ENCODE measurements at places on chromosomes 2 and 18.
A peak's percentile ranks its signal among the peaks of the same experiment; 100 is the strongest.

DNA sequence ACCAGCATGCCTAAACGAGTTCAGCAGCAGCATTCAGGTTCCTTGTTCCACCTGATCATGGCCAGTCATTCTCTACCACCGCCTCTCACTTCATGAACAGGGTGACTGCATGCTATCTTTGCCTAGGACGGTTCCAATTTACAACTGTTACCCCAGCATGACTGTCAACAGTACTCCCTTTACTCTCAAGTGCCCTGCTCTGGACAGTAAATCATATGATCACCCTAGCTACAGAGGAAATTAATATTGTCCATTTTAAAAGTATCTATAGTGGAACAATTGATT, 25.7 kb downstream of the MGAT4A start:
- no peak for DNase-seq

DNA sequence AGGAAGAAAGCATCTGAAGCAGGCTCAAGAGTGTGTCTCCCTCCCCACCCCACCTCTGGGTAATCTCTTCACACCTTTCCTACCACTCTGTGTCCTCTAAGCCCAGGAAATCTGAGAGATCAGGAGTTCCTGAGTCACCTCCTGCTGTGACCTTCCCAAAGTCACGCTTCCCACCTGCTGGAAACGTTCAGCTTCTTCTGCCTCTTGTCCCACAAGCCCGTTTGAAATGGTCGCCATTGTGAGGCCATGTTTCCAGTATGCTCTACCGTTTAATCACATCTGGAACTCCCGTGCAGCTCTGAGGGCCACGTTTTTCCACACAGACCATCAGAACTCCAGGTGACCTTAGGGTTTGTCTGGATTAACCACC, 25.9 kb downstream of the GREB1 start:
- no peak for DNase-seq

DNA sequence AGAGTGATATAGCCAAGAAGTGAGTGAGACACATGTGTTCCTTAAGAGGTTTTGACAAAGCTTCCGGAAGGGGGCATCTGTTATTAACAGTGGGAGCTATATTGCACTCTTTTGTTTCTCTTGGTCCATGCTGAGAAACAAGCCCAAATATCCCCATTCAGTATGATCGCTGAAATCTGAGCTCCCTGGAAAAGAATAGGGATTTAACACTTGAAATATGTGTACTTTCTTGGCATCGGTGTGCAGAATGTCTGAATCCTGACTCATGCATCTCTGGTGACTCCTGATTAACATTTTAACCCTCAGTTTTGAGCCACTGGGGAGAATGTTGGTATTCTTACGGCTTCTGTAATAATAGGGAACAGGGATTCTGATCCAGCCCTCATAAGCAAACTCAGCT, 448.1 kb downstream of the TSN start:
- peak; percentile 64 for DNase-seq

GRCh38 chr2:149585166-149585885, 2.2 kb downstream of the MMADHC start:
- DNase-seq, result no peak

GRCh38 chr2:64745562-64745961, 91.8 kb upstream of the SERTAD2 start:
- no peak for DNase-seq

- no peak for DNase-seq
Measured at GRCh38 chr2:96102596-96103186, 13.7 kb downstream of the ADRA2B start.

- no peak for DNase-seq
Measured at GRCh38 chr2:172672114-172672513, 63.5 kb upstream of the RAPGEF4 start.

- DNase-seq, result no peak
Measured at GRCh38 chr2:161839926-161840325, 215.7 kb downstream of the SLC4A10 start.

DNA sequence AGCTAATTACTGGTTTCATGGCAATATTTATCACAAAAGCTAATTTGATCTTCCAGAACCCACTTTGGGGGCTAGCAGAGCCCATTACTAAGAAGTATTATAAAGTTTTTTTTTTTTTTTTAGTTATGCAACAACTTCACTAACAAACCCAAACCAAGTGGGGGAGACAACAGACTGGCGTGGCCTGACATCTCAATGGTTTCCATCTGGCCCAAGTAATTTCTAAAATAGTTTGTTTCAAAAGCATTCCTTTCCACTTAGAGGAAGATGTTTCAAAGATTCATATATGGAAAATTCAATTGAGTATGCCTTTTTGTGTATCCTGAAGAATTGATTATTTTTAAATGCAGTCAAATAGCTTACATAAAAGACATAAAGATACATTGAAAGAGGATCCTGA, 367.1 kb downstream of the HRH4 start:
- DNase-seq, result no peak

DNA sequence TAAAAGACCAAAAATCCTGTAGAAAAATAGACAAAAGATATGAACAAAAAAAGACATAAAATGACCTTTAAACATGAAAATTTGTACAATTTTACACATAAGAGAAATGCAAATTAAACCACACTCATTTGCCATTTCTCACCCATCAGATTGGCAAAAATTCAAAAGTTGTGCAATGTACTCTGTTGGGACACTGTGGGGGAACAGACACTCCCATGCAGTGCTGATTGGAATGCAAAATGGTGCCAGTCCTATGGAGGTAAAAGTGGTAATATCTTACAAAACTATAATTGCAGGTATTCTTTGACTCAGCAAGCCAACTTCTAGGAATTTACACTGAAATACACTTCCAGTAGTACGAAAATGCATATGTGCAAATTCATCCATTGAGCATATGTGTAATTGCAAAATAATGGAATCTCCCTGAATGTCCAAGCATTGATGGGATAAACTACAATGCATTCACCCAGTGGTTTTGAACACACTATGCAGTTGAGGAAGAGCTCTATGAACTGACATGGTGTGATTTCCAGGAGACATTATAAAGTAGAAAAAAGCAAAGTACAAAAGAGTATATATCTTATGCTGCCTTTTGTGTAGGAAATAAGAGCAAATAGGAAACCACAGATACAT, 201.8 kb upstream of the ZNF521 start:
- no peak for DNase-seq

DNA sequence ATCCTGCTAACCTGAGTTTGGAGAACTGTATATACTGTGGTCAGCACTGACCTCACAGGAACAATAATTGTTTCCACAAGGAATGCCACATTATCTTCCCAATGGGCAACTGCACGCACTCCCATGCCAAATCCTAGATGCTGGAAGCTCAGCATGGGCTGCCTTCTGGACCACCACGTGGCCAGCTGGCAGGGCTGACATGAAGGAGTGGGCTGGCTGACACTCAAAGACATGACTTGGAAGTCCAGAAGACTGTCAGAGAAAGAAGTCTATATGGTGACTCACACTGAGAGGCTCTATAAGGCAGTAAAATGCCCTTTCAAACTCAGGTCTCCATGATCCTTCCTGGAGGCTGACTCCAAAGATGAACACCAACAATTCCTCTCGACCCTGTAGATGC, 98.4 kb upstream of the RNF152 start:
- DNase-seq, result peak; percentile 93

DNA sequence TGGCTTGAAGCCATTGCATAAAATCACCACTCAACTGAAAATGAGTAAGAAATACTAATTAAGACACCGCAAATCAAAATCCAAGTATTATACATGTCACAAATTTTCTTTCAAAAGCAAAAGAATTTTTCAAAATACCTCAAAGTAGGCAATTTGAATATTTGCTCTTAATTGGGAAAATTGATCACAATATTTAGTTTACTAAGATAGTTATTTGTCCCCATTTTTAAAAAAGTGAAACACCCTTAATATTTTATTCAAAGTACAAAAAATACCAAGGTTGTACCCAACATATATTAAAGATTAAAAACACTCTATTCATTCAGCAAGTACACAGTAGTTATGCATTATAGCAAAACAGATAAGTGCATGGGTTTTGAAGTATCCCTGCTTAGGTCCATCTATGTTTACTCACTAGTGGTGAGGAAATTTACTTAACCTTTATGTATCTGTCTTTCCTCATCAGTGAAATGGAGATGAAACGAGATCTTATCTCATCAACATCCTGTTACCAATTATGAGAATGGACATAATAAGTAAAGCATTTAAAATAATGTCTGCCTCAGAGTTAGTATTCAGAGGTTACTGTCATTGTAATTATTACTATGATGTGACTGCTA, 35.1 kb downstream of the VPS54 start:
- no peak for DNase-seq

GRCh38 chr2:40324656-40325055, 127.2 kb downstream of the SLC8A1 start:
- DNase-seq, result no peak

- peak; percentile 26 for DNase-seq
Measured at GRCh38 chr18:69401226-69401971, 711 bp downstream of the DOK6 start.

- DNase-seq, result peak; percentile 22
Measured at GRCh38 chr18:8610459-8610851, 1.2 kb downstream of the RAB12 start.

DNA sequence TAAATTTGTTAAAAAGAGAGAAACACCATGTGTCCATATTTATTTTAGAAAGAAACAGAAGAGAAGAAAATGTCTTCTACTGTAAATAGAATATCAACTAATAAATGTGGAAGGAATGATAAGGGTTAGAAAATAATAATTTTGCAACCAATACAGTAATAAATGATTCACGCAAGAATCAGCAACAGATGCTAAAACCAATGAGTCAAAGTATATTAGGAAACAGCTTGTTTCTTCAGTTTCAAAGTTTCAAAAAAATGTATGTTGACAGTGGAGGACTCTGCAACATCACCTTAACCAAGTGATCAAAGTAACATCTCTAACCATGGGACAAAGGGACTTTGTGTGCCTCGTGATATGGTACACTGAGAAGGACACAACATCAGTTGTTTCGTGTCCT, 147.0 kb downstream of the TWIST2 start:
- DNase-seq, result no peak

- no peak for DNase-seq
Measured at GRCh38 chr18:49875155-49875554, 61.8 kb upstream of the ACAA2 start.

- no peak for DNase-seq
Measured at GRCh38 chr18:379681-380330, 112.0 kb upstream of the THOC1 start.

GRCh38 chr2:136628490-136628889, 136.9 kb upstream of the THSD7B start:
- DNase-seq, result no peak

DNA sequence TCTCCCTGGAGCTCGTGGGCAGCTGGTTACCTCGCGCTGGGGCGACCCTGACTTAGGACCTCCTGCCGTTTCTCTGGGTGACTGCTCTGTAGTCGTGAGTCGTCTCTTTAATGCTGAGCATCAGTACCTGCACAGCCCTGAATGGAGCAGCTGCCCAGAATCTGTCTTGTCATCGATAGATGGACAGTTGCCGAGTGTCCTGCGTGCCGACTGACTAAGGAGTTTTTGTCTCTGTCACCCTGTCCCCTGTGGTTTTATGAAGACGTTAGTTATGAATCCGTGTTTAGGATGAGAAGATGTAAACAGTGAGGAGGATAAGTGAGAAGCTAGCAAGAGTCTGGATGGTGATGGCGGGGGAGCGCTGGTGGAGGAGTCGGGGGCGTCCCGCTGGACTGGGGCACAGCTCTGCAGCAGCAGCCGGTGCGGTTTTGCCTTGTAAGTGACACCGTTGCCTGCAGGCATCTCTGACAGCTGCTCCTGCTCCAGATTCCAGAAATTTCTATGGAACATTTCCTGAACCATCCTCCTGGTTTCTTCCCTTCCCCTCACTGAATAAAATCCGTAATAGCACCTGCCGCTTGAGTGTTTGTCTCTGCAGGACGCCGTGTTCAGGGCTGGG, 13.3 kb downstream of the AGAP1 start:
- no peak for DNase-seq

DNA sequence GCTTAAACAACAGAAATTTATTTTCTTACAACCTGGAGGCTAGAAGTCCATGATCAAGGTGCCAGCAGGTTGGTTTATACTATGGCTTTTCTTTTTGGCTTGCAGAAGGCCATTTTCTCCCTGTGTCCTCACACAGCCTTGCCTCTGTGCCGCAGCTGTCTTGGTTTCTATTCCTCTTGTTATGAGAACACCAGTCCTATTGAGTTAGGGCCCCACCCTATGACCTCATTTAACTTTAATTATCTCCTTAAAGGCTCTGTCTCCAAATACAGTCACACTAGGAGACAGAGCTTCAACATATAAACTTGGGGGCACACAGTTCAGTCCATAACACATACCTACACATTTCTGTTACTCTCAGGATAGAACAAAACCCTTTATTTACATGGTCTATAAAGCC, 17.3 kb upstream of the RHOB start:
- no peak for DNase-seq

GRCh38 chr18:35026407-35027061, 14.7 kb upstream of the MAPRE2 start:
- DNase-seq, result no peak

DNA sequence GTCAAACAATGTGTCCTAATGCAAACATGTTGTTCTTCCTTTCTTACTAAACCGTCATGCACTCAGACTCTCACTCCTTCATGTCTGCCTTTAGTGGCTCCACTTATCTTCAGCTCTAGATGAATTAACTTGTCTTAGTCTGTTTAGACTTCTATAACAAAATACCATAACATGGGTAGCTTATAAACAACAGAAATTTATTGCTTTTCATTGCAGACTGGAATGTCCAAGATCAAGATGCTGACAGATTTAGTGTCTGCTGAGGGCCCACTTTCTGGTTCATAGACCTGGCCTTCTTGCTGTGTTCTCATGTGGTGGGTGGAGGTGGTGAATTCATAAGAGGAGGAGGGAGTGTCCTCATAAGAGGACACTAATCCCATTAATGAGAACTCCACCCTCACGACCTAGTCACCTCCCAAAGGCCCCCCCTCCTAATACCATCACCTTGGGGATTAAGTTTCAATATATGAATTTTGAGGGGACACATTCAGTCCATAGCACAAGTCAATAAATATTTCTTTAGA, 32.3 kb downstream of the RALBP1 start:
- no peak for DNase-seq

GRCh38 chr2:28217042-28217740, 175.5 kb upstream of the FOSL2 start:
- no peak for DNase-seq

- no peak for DNase-seq
Measured at GRCh38 chr2:26605999-26606846, 34.9 kb downstream of the CIB4 start.

- DNase-seq, result peak; percentile 11
Measured at GRCh38 chr18:32968248-32968647, 195.4 kb upstream of the KLHL14 start.

GRCh38 chr2:99081891-99082290, 59.6 kb upstream of the C2orf15 start:
- DNase-seq, result no peak

DNA sequence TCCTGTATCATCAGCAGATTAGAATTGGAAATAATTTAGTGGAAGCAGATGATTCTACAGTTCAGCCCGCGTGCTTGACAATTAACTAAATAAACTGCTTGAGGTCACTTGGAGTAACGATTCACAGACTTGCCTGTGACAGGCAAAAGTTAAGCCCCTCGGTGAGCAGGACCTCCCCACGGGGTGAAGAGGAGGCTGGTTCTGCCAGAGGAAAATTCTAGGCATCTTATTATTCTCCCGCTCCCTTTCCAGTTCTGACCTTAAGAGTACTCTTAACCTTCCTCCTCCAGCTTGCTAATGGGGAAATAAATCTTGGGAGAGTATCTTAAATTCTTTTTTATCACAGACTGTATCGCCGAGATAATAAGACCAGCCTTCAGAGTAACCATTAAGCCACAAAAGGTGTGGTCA, 169.7 kb upstream of the SMAD2 start:
- DNase-seq, result no peak

Measured in fibroblast of the aortic adventitia (primary cell).